ENCODE measurements at places on chromosomes 2 and 18.

- peak; percentile 85 for DNase-seq
These were observed at the start of gene EMX1 for GRCh38 chr2:72917138-72917876. TSS of gene EMX1 (plus strand) at chr2:72917519. CDS start at chr2:72917853, 334 bp downstream.

DNA sequence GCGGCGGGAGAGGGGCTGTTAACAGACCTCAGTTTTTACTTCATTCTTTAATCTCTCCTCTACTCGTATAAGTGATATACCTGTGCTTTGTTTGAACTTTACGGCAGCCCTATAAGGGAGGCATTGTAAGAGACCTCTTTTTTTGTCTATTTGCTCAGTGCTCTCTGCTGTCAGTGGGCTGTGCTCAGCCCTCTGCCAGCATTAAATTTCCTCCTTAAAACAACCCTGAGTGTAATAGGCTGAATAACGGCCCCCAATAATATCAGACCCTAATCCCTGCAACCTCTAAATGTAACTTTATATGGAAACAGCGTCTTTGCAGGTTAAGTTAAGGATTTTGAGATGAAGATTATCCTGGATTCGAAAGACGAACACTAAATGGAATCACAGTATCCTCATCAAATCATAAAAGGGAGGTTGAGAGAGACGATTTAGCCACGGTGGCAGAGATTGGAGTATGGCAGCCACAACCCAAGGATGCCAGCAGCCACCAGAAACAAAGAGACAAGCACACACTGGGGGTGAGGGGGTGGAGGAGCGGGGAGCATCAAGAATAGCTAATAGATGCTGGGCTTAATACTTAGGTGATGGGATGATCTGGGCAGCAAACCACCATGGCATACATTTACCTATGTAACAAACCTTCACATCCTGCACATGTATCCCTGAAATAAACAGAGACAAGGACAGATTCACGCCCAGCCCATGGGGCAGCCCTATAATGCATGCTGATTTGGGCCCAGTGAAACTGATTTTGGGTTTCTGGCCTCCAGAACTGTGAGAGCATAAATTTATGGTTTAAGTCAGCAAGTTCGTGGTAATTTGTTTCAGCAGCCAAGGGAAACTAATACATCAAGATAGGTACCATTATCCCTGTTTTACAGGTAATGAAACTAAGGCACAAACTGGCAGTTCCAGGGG lies 894 bp upstream of the FARSB start:
- DNase-seq: no peak

GRCh38 chr18:79590191-79591031 lies 89.2 kb upstream of the CTDP1 start:
- no peak for DNase-seq

- no peak for DNase-seq
These were observed 57.9 kb upstream of the MSH2 start for GRCh38 chr2:47344890-47345589.

Measured in GM10248 (cell line).